ENCODE measurements at places on chromosomes 7 and 10. TPM values are rescaled to one million over a fixed set of nuclear protein-coding genes. Genes with fewer than 3 reads are reported as not detected.

- peak; percentile 62 for DNase-seq
Measured at GRCh38 chr7:92010215-92010614, 69.6 kb downstream of the AKAP9 start.

Gene TSPAN12
- total RNA-seq: 1.8 TPM

DNA sequence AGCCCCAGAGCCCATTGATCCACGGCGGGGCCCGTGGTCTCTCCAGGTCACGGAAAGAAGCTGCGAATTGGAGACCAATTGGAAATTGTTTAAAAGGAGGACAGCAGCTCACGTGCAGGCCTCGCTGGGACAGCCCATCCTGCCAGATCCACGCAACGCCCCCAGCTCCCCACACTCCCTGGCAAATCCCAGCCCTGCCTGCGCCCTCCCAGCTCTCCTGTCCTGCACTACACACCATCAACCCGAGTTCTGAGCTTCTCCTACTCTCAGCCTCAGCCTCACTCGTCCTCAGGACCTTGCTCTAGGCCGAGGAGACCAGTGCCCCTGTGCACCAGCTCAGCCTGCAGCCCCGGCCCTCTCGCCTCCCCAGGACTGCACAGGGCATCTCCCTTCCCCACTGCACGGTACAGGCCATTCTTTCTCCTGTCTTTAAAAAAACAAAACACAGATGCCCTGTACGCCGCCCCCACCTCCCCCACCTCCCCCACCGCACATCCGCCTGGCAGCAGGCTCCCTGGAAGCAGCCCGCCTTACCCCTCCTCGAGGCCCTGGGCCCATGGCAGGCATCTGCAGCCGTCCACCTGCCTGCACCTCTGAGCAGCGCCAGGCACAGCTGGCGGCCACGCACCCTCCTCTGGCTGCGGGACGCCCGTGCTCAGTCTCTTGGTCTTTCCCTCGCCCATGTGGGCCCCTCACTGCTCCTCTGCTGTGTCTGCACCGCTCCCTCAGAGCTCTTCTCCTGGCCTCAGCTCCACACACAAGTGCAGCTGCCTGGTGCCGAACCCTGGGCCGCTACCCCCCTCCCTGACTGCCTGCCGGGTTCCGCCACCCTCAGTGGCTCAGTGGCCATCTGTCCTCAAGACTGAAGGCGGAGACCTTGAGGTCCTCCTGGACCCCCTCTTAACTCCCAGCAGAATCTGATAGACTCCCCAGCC lies 48.5 kb upstream of the SUN1 start:
- no peak for DNase-seq

DNA sequence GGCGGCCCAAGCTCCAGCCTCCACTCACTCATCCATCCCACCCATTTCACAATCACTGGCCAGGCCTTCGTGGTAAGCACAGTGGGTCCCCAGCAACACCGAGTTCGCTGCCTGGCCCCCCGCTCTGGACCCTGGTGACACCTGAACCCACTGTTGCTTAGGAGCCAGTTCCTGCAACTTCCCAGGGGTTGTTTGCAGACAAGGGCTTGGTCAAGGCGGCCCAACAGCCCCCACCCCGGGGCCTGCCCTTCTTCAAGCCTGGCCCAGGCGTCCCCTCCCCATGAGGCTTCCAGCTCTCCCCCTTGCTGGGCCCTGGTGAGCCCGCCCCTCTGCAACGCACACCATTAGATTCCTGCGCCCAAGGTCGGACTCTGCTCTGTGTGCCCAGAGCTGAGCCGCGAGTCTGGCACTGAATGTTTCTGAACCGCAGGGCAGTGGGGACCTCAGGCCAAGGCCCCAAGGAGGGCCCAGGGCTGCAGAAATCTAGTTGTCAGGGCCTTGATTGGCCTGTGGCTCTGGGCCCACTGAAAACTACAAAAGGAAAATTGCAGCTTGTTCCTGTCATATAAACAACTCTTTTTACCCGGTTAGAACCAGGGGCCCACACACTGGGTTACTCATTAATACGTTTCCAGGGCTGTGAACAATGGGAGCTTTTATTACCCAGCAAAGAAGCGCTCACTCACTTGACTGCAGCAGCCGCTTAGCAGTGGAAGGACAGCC lies 2.1 kb upstream of the COX19 start:
- DNase-seq: no peak

- no peak for DNase-seq
Measured at GRCh38 chr7:130476297-130477150, 15.4 kb upstream of the MEST start.
